ENCODE measurements at places on chromosomes 7 and 10.

DNA sequence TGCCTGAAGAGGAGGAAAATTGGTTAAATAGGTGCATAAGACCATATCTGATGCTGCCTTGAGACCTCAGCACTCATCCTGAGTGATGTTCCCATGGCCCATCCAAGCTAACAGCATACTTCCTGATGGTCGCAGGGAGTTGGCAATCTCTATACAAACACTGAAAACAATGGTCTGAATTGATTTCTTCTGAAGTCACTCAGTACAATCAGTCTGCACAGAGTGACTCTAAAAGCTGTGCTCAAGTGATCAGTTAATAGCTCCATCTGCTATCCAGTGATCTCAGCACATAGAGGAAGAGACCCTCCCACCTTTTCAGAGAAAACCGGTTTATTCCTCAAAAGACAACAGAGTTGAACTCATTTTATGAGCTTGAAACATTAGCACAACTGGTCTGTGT lies 3.9 kb downstream of the PPP1R17 start:
- DNase-seq: no peak

DNA sequence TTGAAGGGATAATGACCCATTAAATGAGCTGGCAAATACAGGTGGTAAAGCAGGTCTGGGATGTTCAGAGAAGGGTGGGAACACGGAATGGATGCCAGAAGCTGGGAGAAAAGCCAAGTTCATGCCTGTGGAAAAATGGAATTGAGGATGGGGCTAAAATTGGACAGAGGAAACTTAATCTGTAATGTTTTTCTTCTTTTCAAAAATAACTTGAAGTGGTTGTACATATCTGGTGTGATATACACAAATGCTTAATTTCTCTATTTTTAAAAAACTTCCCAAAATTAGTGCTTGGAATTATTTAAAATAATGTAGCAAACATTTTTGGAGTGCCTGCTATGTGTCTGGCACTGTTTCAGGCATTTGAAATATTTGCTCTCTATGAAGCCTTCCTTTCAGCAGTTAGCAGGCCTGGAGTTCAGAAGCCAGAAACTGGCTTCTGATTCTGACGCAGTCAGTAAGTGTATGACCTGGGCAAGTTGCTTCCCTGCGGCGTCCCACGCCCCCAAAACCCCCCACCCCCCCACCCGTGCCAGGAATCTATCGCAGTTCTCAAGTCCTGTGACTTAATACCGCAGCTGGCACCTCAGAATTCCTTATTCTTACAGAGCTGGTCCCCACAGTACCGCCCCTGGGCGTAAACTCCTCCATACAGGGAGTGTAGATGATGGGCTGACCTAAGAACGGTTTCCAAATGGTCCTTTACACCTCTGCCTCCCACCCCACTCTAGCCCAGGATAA lies 828 bp upstream of the MALSU1 start:
- no peak for DNase-seq

DNA sequence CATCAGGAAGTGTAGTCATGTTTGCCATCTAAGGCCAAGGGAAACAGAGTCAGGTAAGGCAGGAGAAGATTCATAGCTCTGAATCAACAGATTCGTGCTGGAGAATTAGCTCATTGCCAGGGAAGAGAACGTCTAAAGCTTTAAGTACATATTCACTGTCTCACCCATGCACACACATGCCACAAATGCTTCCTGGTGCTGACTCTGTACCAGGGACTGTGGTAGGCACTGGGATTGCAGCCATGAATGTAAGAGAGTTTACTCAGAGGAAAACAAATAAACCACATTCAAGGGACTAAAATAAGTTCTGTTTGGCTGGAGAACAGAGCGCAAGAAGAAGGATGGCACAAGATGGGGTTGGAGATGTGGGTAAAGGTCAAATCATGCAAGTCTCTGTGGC lies 89.8 kb upstream of the HPS1 start:
- no peak for DNase-seq

- no peak for DNase-seq
Observed at GRCh38 chr7:68148440-68148839, 1151.8 kb downstream of the TYW1 start.

DNA sequence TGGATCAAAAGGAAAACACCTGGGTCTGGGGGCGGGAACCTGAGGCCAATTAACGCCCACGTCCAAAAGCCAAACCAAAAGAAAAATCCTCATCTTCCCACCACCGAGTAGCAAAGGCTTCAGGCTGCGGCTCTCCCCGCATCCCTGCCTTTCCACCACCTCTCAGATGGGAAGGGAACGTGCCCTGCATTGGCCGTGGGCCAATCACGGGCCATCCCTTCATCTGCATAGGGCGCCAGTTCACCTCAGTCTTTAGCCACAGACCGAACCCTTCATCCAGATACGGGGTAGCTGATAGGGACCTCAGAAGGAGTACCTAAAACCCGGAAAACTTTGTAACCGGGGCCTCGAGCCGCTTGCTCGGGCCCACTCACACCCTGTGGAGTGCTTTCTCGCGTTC lies 626 bp downstream of the PRPF18 start:
- peak; percentile 16 for DNase-seq

DNA sequence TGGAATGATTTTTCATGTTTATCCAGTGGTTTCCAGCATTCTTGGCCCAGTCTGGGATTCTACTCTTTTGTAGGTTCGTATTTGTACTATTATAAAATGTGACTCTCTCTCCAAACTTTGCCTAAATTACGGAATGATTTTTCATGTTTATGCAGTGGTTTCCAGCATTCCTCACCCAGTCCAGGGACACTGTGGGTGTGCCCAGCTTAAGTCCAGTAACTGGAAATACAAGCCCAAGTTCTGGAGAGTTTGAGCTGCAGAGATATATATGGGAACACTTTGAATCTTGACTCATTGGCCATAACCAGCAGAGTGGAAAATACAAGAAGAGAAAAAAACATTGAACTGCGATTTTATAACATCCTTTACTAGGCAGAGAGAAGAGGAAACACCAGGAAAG lies 5.9 kb upstream of the MAGI2 start:
- DNase-seq: no peak

DNA sequence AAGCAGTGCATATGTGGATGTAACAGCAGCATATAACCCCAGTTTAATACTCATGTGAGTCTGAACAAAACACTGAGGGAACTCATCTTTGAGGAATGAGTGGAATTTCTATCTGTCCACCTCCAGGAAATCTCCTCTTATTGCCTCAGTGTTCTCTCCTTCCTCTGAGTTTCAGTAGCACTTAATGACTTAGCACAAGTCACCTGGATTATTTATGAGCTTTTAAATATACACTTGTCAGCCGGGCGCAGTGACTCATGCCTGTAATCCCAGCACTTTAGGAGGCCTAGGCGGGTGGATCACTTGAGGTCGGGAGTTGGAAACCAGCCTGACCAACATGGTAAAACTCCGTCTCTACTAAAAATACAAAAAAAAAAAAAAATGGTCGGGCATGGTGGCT lies 4.3 kb downstream of the LRRC20 start:
- DNase-seq: no peak
